AG04450 (cell line): ENCODE measurements at places on chromosomes 12 and 14.

GRCh38 chr12:116881877-116882507, 751 bp upstream of the HRK start:
- no peak for DNase-seq

- DNase-seq: no peak
Observed at GRCh38 chr14:101291390-101291789, 269.9 kb upstream of the DIO3 start.

GRCh38 chr14:82657186-82657675, 1123.6 kb upstream of the SEL1L start:
- no peak for DNase-seq

- DNase-seq: no peak
Observed at GRCh38 chr12:46933947-46934346, 108.2 kb upstream of the SLC38A4 start.

- no peak for DNase-seq
Observed at GRCh38 chr14:87883750-87884149, 109.2 kb downstream of the GALC start.

- no peak for DNase-seq
Observed at GRCh38 chr12:65828711-65829339, 4.5 kb downstream of the HMGA2 start.

GRCh38 chr12:13268581-13268980, 72.1 kb downstream of the EMP1 start:
- DNase-seq: no peak

- DNase-seq: no peak
Observed at GRCh38 chr12:78119351-78119918, 288.7 kb downstream of the NAV3 start.

- DNase-seq: no peak
Observed at GRCh38 chr12:77229640-77230442, 164.5 kb upstream of the E2F7 start.

DNA sequence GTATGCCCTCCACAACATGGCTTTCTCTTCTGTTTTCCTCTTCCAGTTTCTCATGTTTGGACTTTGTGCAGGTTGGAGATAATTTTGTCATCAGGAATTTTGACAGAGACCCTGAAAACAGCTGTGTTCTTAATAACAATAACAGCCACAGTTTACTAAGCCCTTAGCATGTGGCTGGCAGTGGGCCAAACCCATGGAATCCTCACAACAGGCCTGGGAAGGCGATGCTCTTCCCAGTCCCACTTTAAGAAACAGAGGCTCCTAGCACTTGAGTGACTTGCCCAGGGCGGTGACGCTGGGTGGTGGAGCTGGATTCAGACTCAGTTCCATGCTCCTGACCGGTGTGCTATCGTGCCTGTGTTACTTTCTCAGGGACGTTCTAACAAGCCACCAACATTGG, 20.1 kb upstream of the PLEKHG3 start:
- peak; percentile 42 for DNase-seq

DNA sequence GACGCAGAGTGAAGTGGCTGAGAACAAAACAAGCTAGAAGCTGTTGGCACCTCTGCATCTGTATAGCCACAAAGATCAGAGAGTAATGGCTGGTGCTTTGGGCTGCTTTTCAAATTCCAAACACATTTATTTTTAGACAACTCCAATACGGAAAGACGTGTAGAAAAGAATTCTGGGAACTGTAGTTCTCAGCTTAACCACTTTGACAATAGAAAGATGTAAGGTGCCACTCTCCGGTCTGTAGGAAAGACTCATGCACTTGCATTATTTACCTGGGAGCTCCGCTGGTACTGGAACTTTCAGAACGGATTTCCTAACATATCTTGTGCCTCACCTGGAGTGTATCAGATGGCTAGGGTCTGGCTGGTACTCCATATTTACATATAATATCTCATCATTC, 1.8 kb upstream of the OR4K2 start:
- DNase-seq: no peak

DNA sequence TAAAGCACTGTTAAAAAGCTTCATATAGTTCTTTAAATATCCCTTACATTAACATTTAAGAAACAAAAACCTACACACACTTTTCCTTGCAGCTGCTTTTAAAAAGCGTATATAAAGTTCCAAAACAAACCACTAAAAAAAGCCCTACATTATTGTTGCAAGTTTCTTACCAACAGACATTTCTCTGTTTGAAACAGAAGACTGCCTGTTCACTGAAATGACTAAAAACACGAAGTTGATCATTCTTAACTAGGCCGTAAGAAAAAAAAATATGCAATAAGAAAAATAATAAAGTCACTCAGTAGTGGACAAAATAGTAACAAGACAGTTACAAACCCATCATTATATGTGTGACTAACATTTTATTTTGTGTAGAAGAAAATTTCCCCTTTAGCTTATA, 37.3 kb downstream of the KIF21A start:
- DNase-seq: no peak

DNA sequence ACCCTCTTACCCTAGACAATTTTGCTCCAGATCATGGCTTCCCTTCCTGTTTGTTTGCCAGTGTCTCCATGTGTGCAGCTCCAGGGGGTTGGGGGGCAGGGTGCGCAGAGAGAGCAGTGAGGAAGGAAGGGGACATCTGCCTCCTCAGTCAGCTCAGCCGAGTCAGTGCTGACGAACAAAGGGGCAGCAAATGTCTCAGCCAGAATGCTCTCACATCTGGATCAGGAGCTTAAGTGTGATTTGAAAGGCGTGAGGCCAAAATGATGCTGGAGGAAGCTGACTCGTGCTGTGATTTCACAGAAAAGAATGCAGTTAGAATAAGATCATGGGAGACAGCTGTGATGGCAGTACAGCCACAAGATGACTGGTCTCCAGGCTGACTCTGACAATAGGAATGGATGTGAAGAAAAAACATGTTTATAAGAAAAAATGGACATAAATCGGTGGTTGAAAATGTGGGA, 27.1 kb upstream of the CDK17 start:
- DNase-seq: peak; percentile 100

DNA sequence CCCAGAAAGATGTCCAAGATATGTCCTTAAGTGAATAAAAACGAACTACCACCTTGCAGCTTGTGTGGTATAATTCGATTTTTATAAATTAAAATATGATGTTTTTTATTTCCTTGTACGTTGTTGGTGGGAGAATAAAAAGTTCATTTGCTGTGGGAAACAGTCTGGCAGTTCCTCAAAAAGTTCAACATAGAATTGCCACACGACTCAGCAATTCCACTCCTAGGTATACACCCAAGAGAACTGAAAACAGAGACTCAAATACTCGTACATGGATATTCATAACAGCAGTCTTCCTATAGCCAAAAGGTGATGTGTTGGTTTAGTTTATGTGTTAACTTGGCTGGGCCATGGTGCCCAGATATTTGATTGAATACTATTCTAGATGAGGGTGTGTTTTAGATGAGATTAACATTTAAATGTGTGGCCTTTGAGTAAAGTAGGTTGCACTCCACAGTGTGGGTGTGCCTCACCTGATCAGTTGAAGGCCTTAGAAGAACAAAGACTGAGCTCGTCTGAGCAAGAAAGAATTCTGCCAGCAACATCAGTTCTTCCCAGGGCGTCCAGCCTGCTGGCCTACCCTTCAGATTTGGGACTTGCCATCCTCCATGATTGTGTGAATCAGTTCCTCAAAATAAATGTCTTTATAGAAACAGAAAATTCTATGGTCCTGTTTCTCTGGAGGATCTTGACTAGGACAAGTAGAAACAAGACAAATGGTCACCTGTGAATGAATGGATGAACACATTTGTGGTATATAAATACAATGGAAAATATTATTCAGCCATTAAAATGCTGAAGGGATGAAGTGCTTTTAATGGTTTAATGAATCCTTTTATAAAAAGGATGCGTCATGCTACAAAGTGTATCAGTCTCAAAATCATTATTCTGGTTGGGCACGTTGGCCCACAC, 5.1 kb upstream of the DENR start:
- no peak for DNase-seq

- no peak for DNase-seq
Observed at GRCh38 chr12:115305275-115305674, 621.3 kb upstream of the TBX3 start.

DNA sequence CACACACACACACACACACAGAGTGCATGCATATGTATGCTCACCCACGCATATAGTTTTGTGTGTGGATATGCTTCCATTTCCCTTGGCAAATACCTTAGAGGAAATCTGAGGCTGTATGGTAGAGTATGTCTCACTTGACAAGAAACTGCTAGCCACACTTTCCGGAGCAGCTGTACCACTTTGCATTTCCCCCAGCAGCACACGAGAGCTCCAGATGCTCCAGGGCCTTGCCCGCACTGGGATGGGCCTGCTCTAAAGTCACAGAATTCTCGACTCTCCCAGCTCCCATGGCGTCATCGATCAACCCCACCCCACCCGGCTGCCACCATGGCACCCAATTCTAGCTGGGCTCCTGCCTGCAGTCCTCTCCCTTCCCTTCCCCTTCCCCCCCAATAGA, 21.9 kb downstream of the CLMN start:
- DNase-seq: no peak

GRCh38 chr12:49030714-49031572, 12.4 kb upstream of the PRKAG1 start:
- DNase-seq: no peak

- no peak for DNase-seq
Observed at GRCh38 chr12:102300824-102301461, 103.3 kb upstream of the PMCH start.

GRCh38 chr14:83733670-83734069, 1796.3 kb upstream of the FLRT2 start:
- no peak for DNase-seq

DNA sequence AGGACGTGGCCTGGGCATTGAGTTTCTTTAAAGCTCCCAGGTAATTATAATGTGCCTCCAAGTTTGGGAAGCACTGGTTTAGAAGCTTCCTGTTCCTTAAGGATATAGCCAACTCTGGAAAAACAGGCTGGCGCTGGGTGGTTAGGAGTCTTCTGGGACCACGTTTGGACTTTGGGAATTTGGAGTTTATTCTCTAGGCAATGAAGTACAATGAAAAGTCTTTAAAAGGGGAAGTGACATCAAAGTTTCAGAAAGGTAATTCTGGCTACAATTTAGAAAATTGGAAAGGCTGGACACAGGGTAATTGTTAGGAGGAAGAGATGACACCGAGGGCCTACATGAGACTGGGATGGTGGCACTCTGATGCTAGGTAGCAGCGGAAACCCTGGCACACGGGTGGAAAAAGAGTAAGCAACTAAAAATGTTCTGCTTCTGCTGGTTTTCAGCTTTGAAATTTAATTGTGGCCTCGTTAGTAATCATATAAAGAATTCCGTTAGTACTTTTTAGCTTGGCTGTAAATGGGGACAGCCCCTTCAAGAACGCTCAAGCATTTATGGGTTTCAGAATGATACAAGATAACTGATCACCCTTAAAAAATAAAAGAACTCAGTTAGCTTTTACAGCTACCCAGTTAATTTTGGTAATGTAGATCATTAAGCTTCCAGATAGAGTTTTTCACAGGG, 12.7 kb upstream of the DCP1B start:
- DNase-seq: no peak

DNA sequence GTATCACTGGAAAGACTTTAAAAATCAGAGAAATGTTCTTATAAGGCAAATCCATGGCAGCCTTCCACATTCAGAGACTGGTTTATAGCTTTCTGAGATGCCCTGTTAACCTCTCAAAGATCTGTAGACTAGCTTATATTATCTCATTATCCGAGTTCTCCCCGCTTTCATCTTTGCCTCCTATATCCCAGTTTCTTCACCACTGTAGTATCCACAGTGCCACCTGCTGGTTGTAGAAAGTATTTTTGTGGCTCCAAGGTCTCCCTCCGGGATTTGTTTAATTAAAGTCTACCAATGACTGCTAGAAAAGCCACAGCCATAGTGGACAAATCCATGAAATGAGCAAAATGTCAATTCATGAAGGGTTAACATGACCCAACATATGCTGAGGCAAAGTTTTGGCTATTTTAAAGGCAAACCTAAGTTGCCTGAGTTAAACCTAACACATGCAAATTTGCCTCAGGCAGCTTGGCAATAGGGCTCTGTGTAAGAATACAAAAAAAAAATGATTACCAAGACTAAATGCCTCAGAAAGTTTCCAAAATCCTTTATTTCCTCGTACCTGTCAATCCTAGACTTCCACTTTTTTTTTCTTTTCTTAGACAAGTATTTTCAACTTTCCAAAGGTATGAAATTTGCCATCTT, 218.8 kb upstream of the BMP4 start:
- DNase-seq: peak; percentile 43

- peak; percentile 32 for DNase-seq
Observed at GRCh38 chr12:122918827-122919226, 22.9 kb upstream of the VPS37B start.

DNA sequence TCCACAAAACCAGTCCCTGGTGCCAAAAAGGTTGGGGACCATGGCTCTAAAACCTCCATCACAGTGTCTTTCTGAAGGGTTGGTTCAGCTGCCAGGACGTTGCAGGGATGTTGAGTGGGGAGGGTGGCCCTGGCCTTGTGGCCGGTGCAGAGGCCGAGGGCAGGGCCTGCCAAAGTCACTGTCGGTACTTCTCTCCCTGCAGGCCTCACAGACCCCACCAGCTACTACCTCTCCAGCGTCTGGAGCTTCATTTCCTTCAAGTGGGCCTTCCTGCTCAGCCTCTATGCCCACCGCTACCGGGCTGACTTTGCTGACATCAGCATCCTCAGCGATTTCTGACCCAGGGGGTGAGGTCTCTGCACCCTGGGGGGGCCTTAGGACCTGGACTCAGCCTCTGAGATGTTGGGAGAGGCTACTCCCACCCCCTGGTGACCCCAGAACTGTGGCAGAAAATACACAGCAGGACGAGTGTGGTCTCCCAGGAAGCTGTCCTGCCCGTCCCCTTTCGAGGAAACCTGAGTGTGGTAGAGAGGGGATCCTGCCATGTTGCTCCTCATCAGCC, 7.0 kb downstream of the SLC48A1 start:
- no peak for DNase-seq

GRCh38 chr12:115450017-115450416, 766.0 kb upstream of the TBX3 start:
- DNase-seq: no peak

- no peak for DNase-seq
Observed at GRCh38 chr14:105059925-105060565, 5.2 kb downstream of the GPR132 start.

GRCh38 chr12:67327466-67327865, 58.3 kb downstream of the CAND1 start:
- no peak for DNase-seq

- DNase-seq: no peak
Observed at GRCh38 chr12:107360482-107360881, 267.1 kb upstream of the CRY1 start.

DNA sequence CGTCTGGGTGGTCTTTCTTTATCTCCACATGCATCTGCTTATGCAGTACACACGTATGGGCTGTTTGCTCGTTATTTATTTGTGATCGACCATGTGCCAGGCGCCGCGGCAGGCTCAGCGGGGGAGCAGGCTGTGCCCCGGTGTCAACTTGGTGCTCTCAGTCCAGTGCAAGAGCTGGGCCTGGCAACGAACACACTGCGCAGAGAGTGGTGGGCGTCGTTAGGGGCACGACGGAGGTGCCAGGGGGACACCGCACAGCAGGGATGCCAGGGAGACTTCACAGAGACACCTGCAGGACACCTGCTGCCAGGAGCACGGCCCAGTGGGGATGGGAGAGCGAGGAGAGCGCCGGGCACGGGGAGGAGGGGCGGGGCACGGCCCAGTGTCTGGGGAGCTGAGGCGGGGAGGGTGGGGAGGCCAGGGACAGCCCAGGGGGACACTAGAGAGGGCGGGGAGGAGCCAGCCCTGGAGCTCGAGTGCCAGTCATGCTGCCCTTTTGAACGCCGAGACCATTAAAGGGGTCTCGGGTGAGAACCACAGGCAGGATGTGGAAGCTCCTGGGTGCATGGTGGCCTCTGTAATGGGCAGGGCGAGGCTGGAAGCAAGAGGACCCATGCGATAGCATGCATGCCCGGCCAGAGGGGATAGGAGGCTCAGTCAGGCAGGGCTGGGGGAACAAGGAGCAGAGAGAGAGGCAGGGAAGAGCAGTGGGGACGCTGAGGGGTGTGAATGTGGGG, 652 bp upstream of the LRCOL1 start:
- DNase-seq: no peak
